ENCODE measurements at places on chromosomes 3 and 15. TPM values are rescaled to one million over a fixed set of nuclear protein-coding genes. Genes with fewer than 3 reads are reported as not detected.

GALNT15 gene
- 1.6 TPM for polyA plus RNA-seq

DNA sequence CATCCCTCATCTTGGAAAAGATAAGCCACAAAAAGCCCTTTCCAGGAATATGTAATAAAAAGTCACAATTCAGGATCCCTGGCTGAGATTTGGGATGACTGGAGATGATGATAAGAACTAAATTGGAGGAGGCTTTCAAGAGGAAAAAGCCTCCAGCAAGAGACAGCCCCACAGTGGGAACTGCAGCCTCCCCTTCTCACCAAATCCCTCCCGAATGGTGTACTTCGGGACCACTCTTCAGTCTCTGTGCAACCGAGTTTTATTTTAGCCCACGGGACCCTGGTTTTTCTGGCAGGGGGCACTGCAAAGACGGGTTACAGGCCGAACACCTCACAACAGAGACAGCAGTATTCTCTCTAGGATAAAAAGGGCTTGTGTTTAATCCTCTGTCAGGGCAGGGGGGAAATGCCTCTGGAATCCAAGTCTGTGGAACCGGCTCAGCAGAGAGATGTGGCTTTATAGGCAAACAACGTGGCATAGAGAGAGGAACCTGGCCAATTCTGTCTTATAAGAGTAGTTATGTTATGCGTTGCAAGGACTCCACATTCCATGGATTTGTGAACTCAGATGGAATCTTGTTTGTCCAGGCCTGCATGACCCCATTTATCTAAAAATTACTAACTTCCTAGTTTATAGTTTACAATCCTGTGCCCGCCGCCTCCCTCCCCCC, 1.2 kb upstream of the LMCD1 start:
- no peak for DNase-seq

GRCh38 chr3:39226106-39226741, 33.8 kb upstream of the XIRP1 start:
- DNase-seq = no peak

PARP15 gene
- polyA plus RNA-seq = 0.47 TPM

ADPGK gene
- 51.0 TPM for polyA plus RNA-seq

DNA sequence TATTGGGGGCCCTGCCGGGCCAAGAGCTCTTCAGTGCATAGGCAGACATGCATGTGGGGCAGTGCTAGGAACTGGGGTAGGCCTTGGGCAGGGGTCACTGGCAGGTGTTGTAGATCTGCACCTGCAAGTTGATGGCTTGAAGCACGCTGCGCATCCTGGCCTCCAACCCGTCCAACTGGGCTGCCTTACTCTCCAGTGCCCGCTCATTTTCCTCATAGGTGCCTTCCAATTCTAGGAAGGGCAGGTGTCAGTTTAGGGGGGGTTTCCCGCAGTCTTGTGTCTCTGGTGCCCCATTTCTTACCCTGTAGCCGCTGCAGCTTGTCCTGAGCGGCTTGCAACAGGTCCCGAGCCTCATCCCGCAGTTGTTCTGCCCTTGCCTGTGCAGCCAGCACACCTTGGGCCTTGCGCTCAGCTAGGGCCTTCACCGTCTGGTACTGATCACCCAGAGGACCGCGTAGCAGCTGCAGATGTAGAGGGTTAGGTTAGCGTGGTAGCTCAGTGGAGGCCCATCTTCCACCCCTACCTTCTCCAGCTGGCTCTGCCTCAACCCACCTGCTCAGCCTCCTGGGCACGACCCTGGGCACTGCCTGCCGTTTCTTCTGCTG, 611 bp upstream of the USP19 start:
- DNase-seq = no peak

DNA sequence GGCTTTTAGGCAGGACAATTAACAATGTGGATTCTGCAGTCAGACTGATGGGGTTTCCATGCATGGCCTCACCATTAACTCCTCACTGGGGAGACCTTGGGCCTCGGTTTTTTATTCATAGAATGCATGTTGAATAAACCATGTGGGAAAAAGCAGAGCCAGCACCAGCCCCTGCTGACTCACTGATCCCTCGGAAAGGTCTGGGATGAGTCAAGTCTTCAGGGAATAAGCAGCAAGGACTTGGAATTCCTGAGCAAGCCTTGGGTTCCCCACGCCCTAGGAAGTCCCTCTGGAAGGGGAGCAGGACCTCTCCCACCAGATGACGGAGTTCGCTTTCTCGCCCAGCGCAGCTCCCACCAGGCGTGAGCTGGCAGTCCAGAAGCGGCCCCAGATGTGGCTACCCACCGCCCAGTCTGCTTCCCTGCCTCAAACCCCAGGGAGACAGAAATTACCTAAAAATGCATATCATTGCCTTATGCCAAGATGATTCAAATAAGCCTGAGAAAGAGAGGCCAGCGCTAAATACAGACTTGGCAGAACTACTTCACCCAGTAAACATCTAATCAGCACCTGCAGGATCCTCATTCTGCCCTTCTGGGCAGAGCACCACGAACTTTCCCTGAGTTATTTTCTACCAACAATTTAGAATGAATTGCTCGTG, 45.4 kb downstream of the BTD start:
- no peak for DNase-seq

LTK gene
- polyA plus RNA-seq = 1.9 TPM

SCAMP5 gene
- 17.9 TPM for polyA plus RNA-seq

DNA sequence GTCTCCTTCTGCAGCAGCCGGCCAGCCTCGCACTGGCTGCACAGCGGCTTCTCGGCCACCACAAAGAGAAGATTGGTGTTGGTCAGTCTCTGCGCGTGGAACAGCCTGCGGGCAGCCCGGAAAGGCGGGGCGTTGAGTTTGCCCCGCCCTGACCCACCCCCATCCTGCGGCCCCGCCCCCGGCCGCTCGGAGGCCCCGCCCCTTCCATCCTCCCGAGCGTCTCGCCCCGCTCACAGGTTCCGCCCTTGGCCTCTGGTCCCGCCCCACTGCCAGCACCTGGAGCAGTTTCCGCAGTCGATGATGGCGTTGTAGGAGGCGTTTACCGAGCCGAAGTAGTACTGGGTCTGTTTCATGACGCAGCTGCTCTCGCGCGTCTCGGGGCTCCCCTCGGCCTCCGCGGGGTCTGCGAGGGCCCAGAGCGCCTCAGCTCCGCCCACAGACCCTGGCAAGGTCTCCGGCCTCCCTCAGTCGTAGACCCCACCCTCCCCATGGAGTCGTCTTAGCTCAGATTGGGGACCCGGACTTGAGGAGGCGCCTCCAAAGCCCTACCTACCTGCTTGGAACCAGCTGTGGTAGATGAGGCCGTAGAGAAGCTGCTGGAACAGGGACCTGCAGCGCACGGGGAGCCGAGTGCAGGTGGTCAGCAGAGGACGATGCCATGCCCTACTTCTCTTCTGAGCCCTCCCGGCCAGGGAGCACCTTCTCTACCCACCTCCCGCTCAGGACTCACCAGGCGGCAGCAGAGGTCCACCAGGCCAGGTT, 5.9 kb upstream of the TMEM115 start:
- DNase-seq = no peak

Measured in left renal pelvis (tissue), 4 donors.